ENCODE measurements at places on chromosomes 7 and 10. TPM values are rescaled to one million over a fixed set of nuclear protein-coding genes. Genes with fewer than 3 reads are reported as not detected.

GRCh38 chr7:732556-732955 is 5.5 kb upstream of the PRKAR1B start:
- DNase-seq: no peak

DNA sequence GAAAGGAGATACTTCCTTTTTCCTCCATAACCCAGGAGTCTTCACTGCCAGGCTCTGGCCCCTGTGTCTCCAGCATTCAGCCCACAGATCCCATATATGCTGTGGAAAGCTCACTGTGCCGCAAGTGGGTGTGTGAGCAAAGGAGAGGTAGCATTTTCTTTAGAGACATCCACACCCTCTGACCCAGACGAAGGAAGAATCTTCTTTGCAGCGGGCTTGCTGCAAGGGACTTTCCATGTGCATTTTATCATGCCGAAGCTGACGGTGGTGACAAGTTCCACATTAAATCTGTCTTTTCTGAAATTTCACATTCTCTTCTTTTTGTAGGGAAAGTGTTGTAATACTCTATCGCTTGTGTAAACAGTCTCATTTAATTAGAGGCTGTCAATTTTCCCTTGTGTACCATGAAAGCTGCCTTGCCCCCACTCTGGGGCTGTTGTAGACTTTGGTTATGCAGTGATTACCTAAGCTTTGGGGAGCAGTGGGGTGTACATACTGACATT is 409.5 kb downstream of the SUGCT start:
- no peak for DNase-seq

GRCh38 chr10:127186813-127187212 is 9.6 kb downstream of the INSYN2A start:
- DNase-seq: no peak

GRCh38 chr10:34126371-34127151 is 688.5 kb downstream of the PARD3 start:
- DNase-seq: no peak

Gene DLX5
- 2.9 TPM for total RNA-seq

DNA sequence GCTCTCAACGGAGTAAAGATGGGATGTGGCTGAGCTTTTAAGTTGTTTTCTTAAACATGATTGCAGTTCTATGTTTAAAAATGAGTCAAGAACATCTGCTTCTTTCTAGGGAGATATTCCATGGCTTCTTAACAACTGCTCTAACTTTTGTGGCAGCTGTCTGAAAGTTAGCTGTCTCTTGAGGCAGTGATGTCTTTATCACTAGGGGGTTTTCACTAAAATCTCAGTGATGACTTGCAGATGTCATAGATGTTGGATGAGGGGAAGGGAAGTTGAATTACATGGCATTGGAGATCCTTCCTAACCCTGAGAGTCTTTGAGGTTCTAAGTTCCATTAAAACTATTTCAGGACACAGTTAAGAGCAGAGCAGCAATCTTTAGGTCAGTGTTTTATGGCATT is 43.5 kb downstream of the PRKG1 start:
- DNase-seq: no peak

DNA sequence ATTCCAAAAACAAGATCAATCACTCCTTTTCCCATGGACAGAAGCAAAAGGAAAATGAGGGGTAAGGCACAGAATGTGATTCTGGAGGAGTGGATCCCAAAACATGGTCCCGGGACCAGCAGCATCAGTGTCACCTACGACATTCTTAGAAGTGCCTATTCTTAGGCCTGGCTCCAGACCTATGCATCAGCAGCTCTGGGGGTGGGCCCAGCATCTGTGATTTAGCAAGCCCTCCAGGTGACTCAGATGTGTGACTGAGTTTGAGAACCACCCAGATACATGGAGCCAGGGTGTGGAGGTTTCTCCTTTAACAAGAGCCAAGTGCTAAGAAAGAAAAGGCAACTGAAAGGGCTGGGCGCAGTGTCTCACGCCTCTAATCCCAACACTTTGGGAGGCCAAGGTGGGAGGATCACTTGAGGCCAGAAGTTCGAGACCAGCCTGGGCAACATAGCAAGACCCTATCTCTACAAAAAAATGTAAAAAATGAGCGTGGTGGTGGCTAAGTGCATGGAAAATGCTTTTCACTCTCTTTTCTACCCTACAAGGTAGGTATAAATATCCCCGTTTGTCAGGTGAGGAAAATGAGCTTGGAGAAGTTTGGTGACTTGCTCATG is 17.1 kb upstream of the ARPC1A start:
- no peak for DNase-seq

DNA sequence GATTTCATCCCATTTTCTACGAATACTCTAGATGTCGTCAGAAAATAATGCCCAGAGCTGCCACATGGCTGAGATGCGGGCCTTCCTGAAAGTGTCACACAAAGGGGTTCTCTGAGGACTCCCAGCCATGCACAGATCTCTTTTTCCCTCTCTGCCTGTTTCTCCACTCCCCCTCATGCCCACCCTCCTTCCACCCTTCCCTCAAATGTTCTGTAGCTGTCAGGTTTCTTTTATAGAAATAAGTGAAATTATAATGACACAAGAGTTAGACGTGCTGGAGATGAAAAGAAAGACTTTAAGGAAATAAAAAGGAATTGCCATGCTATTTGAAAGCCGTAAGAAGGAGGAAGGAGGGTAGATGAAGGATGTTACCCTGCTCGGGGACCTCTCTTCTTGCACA is 819.3 kb upstream of the CELF2 start:
- DNase-seq: no peak

Gene FAM237B
- total RNA-seq: under 0.01 TPM

DNA sequence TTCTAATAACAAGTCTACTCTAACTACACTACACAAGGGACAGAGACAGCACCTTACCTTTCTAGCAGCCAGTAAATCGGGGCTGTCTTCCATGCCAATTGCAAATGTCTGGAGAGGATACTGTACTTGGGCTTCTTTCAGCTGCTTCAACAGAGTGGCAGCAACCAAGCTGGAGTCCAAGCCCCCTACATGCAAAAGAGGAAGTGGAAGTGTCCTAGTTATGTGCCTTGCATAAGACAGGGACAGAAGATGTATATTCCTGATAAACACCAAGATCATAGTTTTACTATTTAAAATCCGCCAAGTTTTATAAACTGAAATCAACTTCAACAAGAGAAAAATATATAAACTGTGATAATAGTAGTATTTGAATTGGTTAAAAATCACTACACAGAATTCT is 14.0 kb downstream of the ASNS start:
- no peak for DNase-seq

DNA sequence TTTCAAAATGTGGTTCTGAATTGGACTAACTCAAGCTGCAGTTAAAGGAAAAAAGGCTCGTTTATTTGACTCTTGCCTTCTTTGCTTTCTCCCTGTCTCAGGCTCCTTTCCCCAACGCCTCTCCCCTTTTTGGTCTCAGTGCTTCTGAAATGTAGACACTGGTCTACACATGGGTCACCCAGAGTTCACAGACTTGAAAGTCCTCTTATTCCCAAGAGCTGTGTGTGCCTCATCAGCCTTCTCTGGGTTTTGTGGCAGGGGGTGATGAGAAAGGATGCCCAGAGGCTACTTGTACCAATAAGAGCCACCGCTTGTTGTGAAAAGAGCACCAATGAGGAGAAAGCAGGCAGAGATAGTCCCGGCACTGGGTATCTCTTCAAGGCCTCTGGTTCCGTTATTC is 125.7 kb downstream of the BICC1 start:
- no peak for DNase-seq

DNA sequence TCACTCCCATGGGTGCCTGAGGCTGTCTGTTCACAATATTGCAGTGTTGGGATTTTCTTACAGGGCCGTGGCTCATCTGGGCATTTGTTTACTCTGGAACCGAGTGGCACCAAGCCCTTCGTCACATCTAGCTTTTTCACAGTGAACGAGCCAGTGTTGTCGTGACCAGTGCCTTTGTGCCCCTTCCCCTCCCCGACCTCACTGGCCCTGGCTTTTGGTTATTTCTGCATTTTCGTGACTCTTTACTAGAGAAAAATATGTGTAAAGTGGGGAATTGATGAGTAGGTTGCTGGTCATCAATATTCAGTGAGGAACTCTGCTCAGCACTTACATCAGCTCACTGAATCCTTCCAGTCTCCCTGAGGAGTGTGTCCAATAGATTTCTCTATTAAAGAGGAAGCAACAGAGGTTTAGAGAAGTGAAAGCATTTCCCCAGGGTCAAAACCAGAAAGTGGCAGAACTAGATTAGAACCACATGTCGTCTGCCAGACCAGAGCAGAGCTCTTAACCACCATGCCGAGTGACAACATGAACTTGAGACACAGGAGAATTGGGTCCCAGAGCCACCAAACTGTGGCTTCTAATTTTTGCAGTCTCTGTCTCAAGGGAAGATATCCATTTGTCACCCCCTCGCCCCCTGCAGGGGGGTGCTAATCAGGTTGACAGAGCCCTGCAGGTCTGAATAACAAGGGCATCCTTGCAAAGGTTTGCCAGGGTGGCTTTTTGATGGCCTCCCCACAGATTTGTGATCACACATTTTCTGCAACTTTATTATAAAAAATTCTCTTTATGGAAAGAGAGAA is 125.3 kb downstream of the CHN2 start:
- DNase-seq: peak; percentile 22

DNA sequence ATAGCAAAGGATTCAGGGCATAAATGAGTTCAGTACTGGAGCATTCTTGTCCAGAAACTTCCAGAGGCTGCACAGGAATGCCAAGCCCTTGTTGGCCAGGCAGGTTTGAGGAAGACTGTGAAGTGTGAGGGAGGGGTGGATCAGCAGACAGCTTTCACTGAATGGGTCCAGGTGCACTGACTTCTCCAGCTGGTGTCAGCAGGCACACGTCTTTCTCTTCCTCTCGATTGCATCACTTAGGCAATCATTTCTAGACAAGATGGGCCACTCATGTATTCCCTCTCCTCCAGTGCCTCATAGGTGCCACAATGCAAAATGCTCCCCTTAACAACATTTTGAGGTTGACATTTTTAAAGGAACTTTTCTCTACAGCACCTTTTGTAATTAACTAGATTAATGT is 15.6 kb upstream of the PLEKHS1 start:
- no peak for DNase-seq

Gene VWA2
- 2.9 TPM for total RNA-seq

DNA sequence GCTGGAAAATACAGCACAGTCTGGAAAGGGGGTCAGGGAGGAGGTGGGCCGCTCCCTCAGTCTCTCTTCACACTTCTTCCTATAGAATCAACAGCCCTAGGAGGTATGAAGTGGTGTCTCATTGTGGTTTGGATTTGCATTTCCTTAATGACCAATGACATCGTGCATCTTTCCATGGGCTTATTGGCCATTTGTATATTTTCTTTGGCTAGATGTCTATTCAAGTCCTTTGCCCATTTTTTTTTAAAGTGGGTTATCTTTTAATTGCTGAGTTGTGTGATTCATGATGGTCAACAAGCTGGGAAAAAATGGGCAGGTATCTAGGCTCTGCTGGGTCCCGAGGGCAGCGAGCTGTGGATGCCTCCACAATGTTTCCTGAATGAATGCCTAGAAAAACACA is 29.1 kb downstream of the TMEM130 start:
- DNase-seq: no peak

DNA sequence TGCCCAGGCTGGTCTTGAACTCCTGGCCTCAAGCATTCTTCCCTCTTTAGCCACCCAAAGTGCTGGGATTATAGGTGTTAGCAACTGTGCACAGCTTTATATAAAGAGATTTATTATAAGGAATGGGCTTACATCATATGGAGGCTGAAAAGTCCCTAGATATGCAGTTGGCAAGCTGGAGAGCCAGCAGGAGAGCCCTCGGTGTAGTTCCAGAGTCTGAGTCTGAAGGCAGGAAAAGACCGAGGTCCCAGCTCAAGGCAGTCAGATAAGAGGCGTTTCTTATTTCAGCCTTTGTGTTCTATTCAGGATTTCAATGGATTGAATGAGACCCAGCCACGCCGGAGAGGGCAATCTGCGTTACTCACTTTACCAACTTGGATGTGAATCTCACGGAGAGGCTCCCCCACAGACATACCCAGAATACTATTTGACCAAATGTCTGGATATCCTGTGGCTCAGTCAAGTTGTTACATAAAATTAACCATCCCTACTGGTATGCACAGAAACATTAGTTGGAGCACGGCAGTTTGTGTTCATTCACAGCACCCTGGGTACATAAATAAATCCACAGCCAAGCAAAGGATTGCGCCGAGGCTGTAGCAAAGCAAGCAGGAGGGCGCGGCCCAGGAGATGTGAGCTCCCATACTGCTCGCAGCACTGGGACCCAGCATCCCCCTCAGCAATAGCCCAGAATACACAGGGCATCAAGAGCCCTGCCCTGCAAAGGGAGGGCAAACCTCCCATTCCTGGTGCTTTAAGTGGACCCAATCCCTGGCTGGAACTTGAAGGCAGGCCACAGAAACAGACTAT is 158.4 kb upstream of the ZNF32 start:
- no peak for DNase-seq

GRCh38 chr7:18228686-18229085 is 201.0 kb upstream of the PRPS1L1 start:
- DNase-seq: no peak

Gene CRYGN
- total RNA-seq: under 0.01 TPM

DNA sequence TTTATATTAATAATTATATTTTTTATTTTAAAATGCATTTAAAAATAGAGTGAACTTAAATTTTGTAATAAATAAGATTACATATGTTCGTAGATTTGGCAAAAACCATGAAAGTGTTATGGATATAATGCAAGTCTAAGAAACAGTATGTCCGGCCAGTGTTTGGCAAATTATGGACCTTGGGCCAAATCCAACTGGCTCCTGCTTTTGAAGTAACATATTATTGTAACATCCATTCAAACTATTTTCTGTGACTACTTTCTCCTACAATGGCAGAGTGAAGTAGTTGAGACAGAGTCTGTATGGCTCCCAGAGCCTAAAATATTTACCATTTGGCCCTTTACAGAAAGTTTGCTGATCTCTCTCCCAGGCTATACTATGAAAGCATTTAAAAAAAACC is 38.9 kb downstream of the TMEM229A start:
- no peak for DNase-seq

GRCh38 chr10:117130862-117131375 is 7.2 kb downstream of the VAX1 start:
- DNase-seq: no peak

Gene H2AZ2
- total RNA-seq: 227 TPM

DNA sequence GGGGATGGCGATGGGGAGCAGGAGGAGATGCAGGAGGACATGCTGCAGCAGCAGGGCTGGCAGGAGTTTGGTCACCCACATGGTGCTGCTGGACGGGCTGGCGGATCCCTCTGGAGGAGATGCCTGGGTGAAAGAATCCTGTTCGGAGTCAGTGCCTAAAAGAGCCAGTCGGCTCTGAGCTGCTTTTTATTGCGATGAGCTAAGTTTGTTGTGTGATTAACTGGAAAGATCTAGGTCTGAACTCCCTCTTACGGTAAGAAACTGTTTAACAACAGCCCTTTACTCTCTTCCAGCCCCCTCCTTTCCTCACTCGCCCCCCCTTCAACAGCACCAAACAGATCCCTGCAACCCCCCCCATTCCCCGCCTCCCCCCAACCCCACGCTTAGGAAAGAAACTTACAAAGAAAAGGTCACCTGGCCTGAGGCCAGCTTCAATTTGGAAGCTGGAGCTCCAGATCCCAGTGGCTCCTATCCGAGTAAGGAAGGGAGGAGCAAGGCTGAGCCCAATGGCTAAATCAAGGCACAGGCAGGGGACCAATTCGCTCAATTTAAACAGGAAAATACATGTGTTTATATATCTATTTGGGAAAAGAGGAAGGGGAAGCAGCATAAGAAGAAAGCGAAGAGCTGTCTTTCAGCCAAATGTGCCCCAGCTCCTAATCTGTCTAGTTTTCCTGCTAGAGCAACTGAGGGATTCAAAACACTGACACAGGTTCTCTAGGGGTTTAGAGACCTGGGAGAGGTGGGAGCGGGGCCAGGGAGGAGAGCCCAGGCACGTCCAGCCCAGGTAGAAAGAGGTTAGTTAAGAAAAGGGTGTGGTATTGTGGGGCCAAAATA is at the start of gene HGF:
HGF (minus strand) TSS at position 157 of the 837 bp plus-strand sequence; CDS start at position 81, 76 bp downstream.
- no peak for DNase-seq
